Stimulated activated CD8-positive, alpha-beta memory T cell treated with anti-CD3 and anti-CD28 coated beads, Interleukin-15, amount 100 ng/mL, for 4 hours (primary cell): ENCODE measurements at places on chromosomes 1 and 21.

GRCh38 chr21:44477712-44478111 is 22.4 kb downstream of the LRRC3 start:
- DNase-seq = no peak

- DNase-seq = no peak
Observed at GRCh38 chr1:151508833-151509232, 2.4 kb upstream of the CGN start.

DNA sequence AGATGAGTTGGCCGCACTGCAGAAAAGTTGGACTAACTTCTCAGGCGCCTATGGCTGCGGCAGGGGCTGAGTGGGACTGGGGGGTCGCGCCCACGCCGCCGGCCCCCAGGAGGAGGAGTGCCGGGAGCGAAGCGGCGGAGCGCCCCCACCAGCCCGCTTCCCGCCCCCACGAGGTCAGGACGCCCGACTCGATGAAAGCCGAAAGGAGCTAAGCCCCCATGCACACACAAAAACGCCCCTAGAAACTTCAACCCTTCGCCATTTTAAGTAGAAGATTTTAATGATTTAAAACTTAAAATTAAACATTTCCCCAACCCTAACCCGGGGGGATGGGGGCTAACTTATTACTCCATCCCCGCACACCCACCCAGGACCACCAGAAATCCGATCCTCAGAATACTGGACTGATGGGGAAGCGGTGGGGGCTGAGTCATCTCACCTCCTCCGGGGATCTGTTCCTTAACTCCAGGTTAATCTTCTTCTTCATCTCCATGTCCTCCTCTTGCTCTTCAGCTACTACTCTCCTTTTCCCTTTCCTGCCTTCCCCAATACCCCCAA is 539 bp downstream of the ANP32E start:
- DNase-seq = no peak

GRCh38 chr1:38327559-38327973 is 281.0 kb upstream of the POU3F1 start:
- no peak for DNase-seq

- DNase-seq = peak; percentile 6
Observed at GRCh38 chr1:19179597-19180264, 30.3 kb downstream of the UBR4 start.

DNA sequence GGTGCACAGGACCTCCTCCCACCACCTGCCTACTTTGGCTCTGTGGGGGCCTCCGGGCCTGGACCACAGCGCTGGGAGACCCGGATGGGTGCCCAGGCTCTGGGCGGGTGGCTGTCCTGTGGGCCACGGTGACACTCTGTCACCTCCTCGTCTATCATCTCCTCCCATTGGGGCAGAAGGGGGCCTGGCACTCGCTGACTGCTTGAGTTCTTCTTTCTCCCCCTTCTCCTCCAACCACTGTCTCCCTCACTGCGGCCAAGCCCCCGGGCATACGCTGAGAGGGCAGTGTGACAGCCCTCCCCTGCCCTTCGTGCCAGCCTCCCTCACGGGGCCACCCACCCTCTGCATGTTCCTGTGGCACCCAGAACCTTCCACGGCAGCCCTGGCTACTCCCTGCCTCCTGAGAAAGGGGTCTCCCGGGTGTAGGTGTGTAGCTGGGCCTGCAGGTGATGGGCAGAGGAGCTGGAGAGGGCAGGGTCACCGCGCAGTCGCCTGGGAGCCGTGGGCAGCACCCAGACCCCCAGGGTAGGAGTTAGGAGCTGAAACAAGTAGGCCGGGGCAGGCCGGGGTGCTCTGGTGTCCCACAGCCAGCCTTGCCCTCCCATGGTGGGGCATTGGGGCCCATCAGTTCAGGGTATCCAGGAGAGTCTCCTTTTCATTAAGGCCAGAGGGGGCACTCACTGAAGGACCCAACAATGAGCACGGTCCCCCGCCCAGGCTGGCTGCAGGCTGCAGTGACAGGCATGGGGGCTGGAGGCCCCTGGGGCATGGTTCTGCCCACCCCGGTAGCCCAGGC is 9.2 kb upstream of the ARF1 start:
- no peak for DNase-seq

GRCh38 chr1:162218546-162218945 is 149.1 kb downstream of the NOS1AP start:
- DNase-seq = no peak

DNA sequence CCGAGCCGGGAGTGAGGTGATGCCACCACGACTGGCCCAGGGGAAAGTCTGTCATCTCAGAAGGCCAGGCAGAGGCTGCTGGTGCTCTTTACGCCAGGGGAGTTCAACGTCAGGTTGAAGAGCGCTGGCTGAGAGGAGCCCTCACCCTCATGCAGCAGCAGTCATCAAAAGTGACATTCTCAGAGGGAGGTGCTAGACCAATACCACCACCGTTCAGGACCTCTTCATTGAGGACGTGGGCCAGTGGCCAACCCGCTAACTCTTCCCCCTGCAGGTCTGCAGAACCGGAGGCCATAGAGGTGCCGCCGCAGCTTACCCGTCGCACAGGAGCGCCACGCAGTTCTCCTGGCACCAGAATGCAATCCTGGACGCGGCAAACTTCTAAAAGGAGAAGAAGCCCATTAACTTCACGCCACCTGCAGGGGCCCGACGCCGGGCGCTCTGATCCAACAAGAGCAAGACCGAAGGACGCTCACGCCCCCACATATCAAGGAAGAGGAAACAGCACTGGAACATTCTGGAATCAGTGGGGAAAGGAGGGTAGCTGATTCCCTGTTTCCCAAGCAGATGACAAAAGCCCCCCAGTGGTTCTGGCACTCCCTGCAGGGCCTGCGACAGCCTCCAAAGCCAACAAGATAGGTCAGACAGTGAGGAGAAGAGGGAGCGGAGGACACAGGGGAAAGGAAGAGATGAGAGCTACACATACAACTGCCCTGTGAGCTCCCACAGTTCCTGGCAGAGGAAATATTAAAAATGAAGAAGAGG is 24.9 kb downstream of the WDR4 start:
- DNase-seq = no peak

DNA sequence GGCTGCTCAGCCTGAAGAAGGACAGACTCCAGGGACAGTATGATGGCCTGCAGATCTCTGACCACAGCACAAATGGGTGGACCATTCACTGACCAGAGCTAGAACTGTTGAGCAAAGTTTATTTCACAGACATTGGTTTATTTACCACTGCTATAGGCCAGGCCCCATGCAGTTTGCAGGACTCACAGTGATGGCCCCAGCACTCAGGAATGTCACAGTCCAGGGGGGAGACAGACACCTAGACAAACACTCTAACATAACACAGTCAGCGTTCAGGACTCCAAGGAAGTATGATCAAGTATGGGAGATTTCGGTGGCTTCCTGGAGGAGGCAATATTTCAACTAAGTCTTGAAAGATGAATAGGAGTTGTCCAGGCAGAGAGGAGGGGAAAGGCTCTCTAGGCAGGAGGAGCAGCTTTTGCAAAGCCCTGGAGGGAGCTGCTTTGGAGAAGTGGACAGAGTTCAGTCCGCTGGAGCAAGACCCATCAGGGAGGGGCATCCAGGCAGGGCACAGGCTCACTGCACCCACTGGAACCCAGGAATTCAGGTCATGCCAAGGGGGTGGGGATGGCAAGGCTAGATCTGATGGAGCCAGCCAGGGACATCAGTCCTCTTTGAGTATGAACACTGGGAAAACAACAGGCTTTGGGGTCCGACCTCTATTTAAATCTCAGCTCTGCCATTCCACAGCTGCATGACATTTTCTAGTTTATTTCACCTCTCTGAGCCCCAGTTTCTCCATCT is 454.3 kb downstream of the MATN1 start:
- DNase-seq = no peak
